ENCODE measurements at places on chromosomes 5 and 9.
A peak's percentile ranks its signal among the peaks of the same experiment; 100 is the strongest.

DNA sequence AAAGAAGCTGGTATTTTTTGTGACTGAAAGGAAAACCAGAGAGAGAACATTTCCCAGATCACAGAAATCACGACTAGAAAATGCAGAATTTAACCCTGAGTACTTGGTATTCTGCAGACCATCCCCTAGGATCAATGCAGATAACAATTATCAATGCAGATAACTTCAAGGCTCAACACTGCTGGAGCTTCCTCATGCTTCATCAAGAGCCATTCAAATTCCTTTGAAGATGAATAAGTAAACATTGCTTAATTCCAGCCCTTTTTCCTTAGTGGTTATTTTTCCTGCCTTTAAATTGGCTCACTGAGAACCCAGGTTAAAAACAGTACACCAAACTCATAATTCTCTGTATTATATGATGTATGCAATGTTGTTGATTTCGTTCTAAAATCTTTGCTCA lies 370.1 kb upstream of the TLE4 start:
- no peak for DNase-seq

DNA sequence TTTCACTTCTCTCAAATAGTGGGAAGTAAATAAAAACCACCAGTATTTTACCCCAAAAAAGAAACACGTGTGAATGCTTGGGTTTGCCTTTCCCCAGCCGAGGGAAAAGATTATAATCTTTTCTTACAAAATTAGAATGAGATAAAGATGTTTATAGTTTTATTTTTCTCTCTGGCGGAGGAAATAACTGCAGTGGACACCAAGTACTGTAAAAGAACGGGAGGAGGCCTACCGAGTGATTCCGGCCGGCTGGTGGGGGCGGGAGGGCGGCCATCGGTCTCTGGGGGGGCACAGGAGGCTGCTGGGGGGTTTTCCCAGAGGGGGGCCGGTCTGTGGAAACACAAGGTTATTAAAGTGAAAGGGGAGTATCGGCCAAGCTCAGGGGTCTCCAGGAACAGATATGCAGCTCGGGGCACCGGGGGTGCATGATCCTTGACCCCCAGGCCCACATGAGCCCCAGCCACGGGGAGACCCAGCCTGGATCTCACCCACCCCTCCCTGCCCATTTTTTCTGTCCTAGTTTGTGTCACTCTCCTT lies 29.4 kb downstream of the LCP2 start:
- DNase-seq, result no peak

GRCh38 chr5:149264439-149265067 lies 7.1 kb upstream of the AFAP1L1 start:
- no peak for DNase-seq

DNA sequence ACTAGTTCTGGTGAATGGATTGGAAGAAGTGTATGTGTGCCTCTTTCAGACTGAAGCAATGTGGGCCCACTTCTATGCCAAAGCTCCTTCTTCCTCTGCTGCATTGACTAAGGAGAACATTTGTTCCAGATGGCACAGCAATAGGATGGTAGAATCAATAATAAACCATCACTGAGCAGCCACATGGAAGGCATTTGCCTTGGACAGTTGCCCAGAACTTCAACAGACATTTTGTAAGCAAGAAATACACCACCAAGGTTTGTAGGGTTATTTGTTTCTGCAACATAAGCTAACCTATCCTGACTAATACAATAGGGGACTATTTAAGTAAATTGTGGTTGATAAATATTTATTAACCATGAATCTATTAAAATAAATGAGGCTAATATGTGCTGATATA lies 37.7 kb upstream of the CSNK1G3 start:
- no peak for DNase-seq

- no peak for DNase-seq
Measured at GRCh38 chr5:175920231-175920811, 47.8 kb downstream of the THOC3 start.

DNA sequence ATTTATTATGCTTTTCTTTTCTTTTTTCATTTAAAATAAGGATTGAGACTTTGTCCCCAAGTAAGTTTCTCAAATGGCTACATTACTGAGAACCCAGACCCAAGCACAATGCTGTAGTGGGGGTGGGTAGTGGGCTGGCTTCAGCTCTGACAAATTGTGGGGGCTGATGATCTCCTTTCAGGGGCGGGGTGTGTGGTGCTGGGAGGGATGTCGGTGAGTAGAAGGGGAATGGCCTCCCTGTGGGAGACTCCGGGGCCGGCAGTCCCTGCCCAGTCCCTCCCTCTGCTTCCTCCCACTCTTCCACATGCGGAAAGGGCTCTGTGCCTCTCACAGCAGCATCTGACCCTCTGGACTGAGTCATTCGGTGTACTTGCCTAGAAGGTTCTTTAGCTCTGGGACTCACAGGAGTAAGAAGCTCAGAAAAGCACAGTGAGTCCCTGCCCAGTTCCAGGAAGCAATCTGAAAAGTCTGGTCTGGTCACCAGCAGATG lies 14.3 kb downstream of the CD180 start:
- DNase-seq, result peak; percentile 44

DNA sequence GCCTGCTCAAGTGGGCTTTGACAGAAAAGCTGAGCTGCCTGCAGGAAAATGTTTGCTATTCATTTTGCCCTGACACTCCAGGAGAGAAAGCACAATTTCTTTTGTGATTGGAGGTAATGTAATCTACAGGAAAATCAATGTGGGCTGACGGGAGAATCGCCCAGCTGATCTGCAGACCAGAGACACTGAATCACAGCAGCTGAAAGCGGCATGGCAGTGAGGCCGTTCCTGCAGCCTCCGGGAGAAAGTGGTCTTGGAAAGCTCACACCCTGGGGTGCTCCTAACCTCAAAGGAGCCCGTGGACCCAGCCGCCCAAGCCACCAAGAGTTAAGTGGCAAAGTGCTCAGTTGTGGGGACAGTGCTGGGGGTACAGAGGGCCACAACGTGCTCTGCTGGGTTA lies 593.6 kb downstream of the BNC2 start:
- DNase-seq, result no peak

DNA sequence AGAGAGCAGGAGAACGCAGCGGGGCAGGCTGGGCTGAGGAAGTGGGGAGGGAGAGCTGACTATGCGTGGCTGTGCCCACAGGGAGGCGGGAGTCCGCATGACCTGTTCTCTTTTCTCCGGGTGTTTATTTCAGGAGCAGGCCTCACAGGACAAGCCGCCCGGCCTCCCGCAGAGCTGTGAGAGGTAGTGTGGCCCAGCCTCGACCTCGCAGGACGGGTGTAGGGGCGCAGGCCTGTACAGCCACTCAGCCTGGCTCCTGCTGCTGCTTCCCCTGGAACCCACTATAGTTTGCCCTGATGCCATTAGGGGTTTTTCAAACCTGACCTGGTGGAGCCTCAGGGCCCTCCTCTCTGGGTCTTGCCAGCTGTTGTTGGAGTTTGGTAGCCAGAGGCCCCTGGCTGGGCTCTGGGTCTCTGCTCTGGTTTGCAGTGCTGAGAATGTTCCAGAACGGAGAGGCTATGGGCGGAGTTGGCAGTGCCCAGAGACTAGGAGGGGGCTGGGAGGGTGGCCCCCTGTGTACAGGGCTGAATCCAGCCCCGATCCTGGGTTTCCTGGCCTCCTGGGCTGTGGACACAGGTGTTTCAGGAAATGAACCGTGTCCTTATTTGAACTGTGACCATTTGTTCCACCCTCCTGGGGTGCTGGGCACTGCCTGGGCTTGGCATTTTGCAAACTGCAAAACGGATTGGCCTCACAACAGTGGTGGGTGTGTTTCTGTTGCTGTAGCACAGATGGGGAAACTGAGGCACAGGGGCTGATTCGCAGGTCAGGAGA lies 78.8 kb downstream of the WNK2 start:
- DNase-seq, result no peak

DNA sequence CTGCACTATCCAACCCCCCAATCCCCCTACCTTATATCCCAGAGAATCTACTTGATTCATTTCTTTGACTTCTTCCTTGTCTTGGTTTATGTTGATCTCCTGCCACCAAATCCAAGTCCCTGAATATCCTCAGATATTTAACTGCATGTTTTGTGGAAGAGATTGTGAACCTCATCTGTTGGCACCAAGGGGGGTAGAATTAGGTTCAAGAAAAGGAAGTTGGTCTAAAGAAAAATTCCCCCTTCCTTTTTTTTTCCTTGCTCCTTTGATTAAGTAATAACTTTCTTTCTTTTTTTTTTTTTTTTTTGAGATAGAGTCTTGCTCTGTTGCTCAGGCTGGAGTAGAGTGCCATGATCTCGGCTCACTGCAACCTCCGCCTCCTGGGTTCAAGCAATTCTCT lies 526 bp upstream of the CD14 start:
- no peak for DNase-seq

GRCh38 chr5:50653946-50654345 lies 12.5 kb upstream of the PARP8 start:
- DNase-seq, result no peak

GRCh38 chr9:133610845-133611244 lies 1.7 kb upstream of the FAM163B start:
- DNase-seq, result no peak

DNA sequence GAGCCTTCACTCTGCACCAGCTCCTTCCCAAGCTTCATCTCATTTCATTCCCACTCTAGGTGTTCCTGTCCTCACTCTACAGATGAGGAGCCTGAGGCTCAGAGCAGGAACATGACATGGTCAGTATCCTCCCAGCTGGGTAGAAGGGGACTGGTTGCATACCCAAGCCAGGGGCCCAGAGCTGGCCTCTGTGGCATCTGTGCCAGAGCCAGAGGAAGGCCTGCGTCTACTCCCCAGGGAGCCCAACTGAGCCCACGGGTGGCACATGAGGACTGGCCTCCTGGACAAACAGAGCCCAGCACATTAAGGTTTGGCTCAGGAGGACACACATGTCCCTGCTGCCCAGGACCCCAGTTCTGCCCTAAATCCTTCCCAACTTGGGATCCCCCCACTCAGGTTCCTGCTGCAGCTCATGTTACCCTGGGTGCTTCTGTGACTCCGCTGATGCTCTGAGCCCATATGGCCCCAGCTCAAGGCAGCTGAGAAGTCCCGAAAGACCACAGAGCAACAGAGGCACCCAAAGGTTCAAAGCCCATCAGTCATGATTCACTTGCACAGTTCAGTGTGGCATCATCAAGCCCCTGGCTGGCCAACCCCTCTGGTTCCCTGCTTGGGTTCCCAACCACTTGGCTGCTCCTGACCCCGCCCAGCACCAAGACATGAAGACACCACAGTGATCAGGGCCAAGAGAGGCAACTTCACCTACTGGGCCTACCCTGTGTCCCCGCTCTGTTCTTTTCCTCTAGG lies 8.5 kb upstream of the NEURL1B start:
- DNase-seq, result no peak

DNA sequence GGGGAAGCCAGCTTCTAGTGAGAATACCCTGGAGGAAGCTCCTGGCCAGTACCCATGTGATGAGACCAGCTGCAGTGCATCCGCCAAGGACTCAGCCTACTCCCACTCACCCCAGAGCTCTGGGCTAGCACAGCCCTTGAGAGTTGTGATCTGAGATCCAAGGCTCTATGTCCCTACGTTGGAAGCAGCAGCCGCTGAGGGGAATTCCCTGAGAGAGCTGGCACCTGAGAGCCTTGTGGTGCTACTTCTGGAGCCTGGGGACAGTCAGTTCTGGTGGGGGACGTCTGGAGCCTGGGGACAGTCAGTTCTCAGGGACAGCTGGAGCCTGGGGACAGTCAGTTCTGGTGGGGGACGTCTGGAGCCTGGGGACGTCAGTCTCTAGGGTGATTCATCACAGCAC lies 39.2 kb downstream of the PDZD2 start:
- no peak for DNase-seq

GRCh38 chr9:96068511-96068910 lies 193.0 kb downstream of the ERCC6L2 start:
- DNase-seq, result no peak

GRCh38 chr5:149414405-149415065 lies 35.4 kb upstream of the IL17B start:
- no peak for DNase-seq

DNA sequence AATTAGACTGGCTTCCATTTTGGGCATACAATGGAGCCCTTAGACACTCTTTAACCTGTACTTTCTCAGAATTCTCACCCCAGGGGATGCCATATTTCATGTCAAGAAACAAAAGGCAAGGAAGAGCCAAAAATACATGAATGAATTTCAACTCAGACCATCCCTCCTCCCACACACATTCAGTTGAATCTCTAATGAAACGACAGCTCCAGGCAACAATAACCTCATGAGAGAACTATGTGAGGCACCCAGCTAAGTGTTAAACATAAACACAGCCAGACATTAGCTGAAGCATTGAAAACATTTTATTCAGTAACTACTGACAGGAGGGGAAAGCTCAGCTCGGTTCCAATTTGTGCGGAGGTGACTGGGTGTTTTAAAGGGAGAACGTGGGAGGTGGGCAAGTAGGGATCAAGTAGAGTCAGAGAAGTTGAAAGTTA lies 1359.1 kb upstream of the CDH9 start:
- DNase-seq, result peak; percentile 76

DNA sequence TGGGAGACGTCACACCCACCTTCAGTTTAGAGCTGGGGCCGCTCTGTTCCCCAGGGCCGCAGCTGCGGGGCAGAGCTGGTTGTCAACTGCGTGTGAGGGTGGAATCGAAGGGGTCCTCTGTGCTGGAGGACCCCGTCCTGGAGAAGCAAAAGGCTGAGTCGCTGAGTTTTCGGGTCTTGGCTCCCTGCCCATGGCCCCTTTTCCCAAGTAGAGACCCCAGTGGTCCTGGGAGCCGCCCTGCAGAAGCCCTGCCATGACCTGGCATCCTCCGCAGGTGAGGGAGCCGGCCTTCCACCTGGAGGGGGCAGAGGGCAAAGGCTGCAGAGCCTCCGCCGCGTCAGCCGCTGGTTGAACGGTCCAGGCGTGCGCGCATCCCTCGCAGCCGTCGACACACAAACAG lies 90.4 kb upstream of the COL5A1 start:
- no peak for DNase-seq

- DNase-seq, result no peak
Measured at GRCh38 chr9:137619240-137620047, 639 bp downstream of the EHMT1 start.

GRCh38 chr5:115602591-115603125 lies 379 bp upstream of the TICAM2 start:
- DNase-seq, result no peak

DNA sequence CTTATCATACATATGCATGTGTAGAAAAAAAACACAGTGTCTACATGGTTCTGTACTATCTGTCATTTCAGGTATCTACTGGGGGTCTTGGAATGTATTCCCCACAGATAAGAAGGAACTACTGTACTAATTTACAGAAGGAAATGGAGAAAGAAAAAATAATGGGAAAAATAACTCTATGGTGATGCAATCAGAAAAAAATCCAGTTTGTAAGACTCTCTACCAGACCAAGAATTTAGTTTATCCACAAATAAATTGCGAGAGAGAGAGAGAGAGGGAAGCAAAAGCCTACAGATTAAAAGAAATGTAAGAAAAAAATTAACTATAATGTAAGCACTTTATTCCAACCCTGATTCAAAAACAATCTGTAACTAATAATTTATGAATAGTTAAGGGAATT lies 708.6 kb upstream of the ZNF608 start:
- no peak for DNase-seq

DNA sequence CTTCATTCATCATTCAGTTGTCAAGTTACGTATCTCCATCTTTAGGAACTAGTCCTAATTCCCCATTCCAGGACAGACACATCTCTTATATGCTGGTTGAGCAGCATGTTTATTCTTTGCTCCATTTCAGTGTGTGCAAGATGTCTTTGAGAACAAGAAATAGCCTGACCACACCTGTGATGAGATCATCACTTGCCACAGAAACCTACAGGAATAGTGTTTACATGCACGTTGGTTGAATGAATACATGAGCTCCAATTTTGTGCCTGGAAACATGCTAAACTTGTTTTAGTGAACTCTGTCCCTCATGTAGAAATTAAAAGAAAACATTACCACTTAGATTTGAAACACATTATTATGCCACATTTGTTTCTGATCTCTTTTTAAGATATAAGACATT lies 489.1 kb downstream of the CDH18 start:
- no peak for DNase-seq

- no peak for DNase-seq
Measured at GRCh38 chr9:134229466-134230091, 65.2 kb upstream of the RNU6ATAC start.

Measured in HTR-8/SVneo (cell line).